Esophagus squamous epithelium (tissue), 5 donors: ENCODE measurements at places on chromosomes 6 and 20.

DNA sequence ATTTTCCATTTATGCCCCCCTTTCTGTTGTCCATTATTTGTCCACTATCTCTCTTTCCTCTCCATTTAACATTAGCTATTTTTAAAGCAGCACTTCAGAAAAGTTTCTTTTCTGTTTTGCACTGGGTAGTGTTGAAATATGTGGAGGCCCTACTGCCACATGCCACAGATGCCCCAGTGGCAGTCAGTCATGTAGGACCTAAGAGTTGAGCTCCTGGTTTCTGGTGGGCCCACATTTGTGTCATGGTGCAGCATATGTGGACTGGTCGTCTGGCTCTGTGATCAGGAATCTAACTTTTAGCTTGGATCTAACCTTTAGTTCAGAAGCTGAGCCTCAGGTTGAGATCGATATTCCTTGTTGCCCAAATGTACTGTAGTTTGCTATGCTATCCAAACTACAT, 54.8 kb downstream of the HFE start:
- DNase-seq = no peak

- no peak for DNase-seq
Observed at GRCh38 chr6:97040355-97040860, 115.9 kb downstream of the KLHL32 start.

GRCh38 chr20:16419138-16419715, 154.0 kb downstream of the KIF16B start:
- DNase-seq = no peak

- DNase-seq = no peak
Observed at GRCh38 chr6:20377623-20378265, 23.9 kb upstream of the E2F3 start.

GRCh38 chr6:44663860-44664634, 276.5 kb downstream of the CDC5L start:
- no peak for DNase-seq

DNA sequence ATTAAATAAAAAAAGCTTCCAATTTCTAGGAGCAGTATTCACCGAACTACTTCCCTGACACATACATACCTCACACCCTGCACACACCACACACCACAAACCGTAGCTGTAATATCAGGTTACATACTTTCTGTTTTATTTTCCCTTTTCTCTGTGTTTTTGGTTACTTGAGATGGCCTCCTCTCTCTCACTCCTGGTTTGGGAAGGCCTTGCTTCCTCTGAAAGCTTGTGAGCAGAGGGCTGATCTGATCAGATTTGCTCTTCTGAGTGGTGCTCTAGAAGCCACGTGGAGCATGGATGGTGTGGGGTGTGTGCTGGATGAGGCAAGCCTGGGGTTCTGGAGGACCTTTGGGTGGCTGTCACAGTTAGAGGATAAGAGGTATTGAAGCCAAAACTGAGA, 20.9 kb downstream of the UTRN start:
- DNase-seq = no peak
